NCI-H1092 (cell line): ENCODE measurements at places on chromosomes 13 and 19.

DNA sequence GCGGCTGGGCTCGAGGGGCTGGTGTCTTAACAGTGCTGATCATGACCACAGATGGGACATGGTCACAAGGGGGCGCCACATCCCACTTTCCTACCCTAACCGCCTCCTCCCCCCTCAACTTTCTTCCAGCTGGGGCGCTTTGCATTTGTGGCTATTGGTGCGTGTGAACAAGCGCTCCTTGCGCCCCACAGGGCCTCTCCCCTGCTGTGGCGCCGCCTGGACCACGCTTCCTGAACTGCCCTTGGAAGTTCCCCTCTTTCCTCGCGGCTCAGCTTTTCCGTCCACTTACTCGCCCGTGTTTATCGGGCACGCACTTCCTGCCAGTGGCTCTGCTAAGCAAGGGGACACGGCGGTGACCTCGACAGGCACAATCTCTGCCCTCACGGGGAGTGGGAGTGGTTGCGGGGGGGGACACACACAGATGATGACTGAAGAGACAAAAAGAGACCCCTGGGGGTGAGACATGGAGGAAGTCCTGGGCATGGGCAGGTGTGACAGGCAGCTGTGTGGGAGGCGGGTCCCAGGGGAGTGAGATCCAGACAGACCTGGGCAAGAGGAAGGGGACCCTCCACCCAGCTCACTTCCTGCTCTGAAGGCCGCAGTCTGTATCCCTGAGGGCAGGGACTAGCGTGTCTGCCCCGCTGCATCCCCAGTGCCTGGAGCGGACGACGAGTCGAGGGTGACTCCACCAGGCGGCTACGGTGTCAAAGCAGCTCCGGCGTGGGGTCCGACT is 40.3 kb downstream of the ZNF787 start:
- DNase-seq, result peak; percentile 7

GRCh38 chr13:96100457-96101220 is 10.7 kb downstream of the HS6ST3 start:
- DNase-seq, result no peak

DNA sequence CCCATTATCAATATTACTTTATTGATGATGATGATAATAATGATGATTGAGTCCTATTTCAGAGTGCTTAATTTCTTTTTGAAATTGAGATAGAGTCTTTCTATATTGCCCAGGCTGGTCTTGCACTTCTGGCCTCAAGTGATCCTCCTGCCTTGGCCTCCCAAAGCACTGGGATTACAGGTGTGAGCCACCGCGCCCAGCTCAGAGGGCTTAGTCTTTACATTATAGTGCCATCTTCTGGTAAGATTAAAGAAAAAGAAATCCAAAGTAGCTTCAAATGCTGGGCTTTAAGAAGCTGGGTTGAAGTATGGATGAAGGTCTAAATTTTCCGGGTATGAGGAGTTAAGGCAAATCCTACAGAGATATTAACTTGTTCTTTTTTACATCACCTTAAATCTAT is 3.4 kb upstream of the ZNF333 start:
- DNase-seq, result peak; percentile 10

GRCh38 chr13:95710313-95710712 is 33.4 kb downstream of the DNAJC3 start:
- DNase-seq, result no peak

DNA sequence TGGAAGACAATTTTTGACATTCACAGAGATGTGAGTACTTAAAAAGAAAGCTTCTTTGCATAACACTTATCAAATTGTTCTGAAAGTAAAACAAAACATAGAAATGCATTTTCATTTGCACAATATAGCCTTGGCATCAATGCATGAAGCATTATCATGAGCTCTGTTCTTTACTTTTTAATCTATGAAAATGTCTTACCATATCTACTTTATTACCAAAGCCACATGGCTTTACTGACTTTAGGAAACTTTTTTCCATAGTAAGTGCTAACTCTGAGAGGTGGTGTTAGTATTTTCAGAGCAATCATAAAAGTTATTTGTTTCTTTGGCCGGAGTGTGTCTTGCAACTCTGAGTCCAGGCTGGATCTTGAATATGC is 10.5 kb downstream of the TNFRSF19 start:
- DNase-seq, result no peak

DNA sequence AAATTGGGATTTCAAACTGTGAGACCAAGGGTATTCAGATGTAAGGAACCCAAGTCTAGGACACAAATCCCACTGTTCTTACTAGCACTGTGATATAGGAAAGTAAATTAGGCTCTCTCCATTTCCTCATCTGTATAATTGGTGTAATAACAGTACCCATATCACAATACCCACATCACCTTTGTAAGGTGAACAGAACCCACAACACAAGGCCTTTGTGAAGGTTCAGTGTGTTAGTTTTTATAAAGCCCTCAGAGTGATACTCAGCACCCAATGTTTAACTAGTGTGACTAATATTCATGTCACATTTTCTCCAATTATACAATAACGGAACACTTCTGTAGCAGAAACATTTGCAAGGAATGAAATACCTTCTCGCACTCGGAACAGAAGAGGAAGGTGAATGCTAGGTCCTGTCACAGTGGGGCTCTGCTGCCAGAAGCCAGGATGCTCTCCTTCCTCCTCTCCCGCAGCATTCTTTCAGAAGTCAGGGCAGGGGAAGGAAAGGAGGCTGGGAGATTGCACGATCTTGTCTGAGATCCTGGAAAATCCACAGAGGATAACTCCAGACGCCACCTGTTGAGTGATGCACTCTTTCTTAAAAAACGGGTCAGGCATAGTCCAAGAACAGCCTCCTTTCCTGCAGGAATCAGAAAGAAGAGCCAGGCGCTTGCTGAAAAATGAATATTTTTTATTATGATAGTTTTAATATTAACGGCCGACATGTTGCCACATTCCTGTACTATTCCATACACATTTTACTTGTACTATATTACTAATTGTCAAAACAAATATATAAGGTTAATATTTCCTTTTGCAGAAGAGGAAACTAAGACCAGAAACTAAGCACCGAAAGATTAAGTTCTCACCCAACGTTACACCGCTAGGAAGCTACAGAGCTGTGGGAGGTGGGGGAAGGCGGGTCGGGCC is 762 bp downstream of the ZNF45 start:
- DNase-seq, result no peak

DNA sequence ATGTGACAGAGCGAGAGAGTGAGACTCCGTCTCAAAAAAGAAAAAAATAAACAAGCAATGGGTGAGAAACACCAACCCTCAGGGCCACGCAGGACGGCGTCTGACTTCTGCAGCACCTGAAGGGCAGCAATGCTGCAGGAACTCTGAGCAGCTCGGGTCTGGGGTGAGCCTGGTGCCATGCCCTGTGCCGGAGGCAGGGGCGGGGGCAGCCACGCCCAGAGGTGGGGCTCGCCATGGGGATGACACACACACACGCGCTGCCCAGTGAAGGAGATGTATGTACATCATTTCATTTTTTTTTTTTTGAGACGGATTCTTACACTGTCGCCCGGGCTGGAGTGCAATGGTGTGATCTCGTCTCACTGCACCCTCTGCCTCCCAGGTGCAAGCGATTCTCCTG is 24.3 kb downstream of the GPX4 start:
- no peak for DNase-seq

DNA sequence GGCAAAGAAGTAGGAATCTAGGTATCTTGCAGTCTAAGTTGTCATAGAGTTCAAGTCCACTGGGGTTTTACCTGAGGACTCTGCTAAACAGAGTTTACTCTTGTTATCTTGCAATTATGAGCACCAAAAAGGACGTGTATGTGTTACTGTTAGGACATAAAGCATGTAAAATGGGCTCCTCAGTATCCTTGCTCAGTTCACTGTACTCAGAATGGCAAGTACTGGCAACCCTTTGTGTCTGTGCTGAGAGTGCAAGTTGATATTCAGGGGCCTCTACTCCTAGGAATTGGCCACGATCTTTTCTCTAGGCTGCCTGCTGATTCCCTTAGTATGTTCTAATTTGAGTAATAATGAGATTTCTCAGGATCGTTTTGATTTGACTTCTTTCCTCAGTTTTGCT is 13.3 kb downstream of the TDRD3 start:
- no peak for DNase-seq

GRCh38 chr13:27270594-27271520 is at the start of gene RASL11A:
Gene RASL11A, plus strand, starts transcription at chr13:27270830. Its CDS starts 115 bp downstream, at chr13:27270945.
- DNase-seq, result peak; percentile 67

- DNase-seq, result no peak
Measured at GRCh38 chr19:46118136-46118535, 6.4 kb downstream of the IGFL3 start.

DNA sequence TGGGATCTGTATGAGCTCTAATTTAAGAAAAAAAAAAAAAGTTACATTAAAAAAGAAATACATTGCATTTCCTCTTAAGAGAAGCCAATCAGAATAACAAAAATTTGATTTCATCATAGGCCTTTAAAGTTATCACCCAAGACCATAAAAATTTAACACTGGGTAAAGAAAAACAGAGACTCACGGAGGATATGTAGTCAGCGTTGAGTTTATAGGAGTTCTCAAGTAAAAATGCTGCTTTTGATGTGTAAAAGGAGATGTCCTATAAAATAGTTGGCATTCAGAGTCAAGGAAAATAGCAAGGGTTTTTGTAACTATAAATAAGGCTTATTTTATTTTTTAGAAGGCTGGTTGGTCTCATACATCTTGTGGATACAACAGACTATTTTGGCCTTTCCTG is 191.1 kb downstream of the EFNB2 start:
- DNase-seq, result no peak
